ENCODE measurements at places on chromosomes 4 and X.
A peak's percentile ranks its signal among the peaks of the same experiment; 100 is the strongest.

DNA sequence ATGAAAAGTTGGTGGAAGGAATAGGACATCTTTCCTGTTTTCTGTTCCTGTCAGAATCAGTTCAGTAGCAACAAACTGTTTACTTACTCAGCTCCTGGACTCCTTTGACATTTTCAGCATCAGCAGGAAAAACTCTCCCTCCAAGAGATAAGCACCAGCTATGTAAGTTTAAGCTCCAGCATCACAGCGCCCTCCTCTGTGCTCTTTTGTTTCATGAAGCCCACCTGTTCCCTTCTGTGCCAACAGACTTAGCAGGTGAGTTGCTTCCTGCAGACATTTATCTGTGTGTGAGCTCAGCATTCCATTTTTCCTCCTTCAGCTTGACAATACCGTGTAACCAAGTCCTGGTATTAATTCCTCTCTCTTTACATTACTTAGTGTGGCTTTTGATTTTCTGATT is 644.1 kb upstream of the AGA start:
- no peak for ATAC-seq

DNA sequence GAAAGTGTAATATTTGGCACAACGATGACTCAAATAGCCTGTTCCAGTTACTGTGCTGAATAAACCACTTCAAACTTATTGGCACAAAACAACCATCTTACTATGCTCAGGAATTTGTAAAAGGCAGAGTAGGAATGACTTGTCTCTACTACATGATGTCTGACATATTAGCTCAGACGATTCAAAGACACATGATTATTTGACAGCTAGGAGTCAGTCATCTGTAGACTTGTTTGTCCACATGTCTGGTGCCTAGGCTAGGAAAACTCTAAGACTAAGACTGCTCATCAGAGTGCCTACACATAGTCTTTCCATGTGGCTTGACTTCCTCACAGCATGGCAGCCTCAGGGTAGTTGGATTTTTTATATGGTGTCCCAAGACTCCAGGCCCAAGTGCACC is 154.5 kb downstream of the FANCB start:
- ATAC-seq: no peak

GRCh38 chrX:20132666-20133065 is 9.0 kb downstream of the EIF1AX start:
- no peak for ATAC-seq

- ATAC-seq: no peak
These were observed 38.6 kb upstream of the APLN start for GRCh38 chrX:129693354-129693753.

DNA sequence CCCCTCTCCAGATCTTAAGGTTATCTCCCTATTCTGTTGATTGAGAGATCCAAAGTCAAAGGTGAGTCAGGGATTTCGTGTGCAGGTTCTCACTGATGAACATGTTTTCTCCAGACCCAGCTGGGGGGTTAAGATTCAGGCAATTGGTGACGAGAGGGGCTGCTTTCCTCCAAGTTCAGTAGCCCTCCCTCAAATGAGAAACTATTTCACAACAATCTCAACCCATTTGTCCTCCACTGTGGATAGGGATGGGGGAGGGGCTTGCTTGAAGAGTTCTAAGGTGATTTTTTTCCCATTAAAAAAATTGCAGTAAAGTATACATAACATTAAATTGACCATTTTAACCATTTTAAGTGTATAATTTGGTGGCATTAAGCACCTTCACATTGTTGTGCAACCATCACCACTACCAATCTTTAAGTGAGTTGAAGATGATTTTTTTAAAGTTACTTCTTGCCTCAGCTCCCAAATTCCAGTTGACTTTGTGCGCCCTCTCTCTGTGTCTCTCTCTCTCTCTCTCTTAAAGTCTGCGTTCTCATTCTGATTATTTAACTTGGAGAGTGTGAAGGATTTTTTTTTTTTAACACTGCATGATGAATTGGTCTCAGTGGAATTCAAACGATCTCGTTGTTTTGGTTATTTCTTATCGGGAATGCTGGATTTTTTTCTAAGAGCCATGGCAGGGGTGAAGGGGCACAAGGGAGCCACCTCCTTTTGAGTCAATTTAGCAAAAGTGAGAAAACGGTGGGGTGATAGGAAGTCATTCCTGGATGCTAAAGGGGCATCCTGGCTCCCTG is 175.9 kb downstream of the SHROOM3 start:
- peak; percentile 28 for ATAC-seq

DNA sequence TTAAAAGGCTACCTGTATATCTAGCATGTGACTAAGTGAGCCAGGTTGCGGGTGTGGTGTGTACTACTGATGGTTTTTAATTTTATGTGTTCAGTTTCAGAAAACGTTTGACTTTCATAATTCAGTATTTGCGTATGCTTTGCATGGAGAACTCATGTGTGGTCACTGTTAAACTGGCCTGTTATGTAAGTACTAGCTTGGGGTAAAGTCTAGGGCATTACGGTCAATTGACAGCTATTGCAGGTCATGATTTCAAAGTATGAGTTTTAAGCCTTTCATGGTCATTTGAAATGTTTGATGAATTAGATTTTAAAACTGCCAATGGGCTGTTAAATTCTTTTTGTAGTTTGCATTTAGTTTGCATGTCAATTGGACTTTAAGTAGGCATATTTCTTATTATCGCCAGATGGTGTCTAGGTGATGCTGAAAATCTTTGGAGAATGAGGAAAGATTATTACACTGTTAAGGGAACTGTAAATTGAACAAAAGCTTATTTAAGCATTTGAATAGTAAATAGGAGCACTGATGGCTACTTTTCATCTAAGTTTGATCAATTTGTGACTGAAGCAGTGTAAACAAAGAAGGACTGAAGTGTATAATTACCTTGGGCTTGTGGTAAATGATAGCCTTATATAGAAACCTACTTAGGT is 563.4 kb downstream of the DACH2 start:
- ATAC-seq: no peak

GRCh38 chrX:10938365-10938923 is 172.7 kb upstream of the HCCS start:
- ATAC-seq: no peak

- peak; percentile 7 for ATAC-seq
These were observed 10.9 kb upstream of the UVSSA start for GRCh38 chr4:1336088-1336491.

GRCh38 chrX:42434458-42435166 is 343.4 kb downstream of the PPP1R2C start:
- no peak for ATAC-seq

- ATAC-seq: no peak
These were observed 10.3 kb downstream of the GUCY1B1 start for GRCh38 chr4:155769090-155769489.

DNA sequence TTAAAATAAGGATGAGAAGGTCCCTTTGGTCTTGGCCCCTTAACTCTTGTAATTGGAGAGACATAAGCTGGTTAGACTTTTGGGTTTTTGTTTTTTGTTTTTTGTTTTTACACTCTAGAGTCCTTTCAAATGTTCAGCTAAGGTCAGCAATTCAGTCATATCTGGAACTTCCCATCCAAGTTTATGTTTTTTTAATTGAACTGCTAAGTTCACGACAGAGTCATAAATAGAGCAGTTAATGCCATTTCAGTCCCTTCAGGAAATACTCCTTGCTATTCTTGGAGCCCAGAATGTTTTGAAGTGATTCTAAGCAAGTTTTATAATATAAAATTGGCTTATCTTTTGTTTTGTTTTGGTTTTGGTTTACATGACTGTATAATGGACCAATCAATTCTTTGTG is 329.4 kb upstream of the PABPC4L start:
- ATAC-seq: no peak

GRCh38 chr4:91936311-91936710 is 367.5 kb upstream of the GRID2 start:
- ATAC-seq: no peak

DNA sequence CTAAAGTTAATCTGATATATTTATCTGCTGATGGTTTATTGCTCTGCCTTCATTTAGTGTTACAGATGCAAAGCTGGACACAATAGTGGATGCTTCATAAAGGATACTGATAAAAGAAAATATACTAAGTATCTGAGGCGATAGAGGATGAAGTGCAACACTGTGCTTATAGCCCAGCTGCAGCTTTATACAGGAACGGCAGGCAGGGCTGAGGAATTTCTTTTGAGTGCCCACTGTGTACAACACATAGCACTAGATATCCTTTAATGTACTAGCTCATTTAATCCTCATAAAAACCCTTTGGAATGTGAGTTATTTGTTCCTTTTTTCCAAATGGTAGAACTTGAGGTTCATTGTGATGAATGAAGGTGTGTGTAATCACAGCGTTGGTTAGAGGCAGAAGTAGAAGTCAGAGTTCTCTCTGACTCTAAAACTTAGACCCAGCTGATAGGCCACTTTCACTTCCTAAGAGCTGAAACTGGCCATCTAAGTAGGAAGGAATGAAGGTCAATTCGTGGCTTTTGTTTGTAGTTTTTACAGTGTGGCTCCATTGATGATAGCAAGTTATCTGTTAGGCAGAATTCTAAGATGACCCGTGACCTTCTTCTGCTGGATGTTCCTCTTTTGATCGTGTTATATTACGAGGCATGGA is 138.0 kb downstream of the VEGFC start:
- no peak for ATAC-seq
